ENCODE measurements at places on chromosomes 16 and 17.

DNA sequence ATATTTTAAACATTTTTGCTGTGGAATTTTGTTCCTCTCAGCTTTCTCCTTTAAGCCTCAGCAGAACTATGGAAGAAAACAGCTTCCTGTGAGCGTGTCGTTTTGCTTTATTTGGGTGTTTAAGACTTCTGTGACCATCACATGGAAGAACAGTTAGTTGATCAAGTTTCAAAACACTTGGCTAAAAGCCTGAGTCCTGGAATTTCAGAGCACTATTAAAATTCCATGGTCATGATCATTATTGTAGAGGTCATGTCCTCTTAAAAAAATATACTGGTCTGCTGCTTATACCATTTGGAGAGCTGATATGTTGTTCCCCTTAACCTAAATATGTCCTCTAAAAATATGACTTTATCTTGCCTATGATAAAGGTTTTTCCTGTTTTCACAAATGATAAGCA is 12.6 kb upstream of the CDR2 start:
- no peak for DNase-seq

DNA sequence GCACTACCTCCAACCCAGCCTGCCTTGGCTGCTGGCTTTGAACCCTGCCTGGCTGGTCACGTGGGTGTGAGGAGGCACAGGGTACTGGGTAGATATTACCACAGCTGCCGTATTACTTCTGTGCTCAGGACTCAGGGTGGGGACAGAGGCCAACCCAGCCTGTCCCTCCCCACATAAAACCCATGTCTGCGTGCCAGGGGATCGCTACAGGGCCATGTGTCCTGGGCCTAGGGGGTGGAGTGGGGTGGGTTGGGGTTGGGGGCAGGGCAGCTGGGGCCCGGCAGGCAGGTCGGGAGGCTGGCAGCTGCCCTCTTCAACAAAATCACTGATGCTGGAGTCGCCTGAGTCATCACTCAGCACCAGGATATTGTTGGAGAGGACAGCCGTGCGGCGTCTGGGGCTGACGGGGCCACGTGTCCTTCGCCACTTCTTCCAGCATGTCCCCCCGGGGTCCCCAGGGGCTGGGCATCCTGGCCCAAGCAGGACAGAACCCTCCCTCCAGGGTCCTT is 39.7 kb upstream of the PVALEF start:
- DNase-seq: no peak

DNA sequence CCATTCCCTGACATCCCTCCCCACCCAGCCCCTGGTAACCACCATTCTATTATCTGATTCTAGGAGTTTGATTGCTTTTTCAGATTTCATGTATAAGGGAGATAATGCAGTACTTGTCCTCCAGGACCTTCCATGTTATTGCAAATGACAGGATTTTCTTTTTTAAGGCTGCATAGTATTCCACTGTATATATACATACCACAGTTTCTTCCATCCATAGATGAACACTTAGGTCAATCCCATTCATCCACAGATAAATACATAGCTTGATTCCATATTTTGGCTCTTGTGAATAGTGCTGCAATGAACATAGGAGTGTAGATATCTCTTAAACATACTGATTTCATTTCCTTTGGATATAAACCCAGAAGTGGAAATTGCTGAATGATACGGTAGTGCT is 183.3 kb downstream of the CEP112 start:
- DNase-seq: no peak

DNA sequence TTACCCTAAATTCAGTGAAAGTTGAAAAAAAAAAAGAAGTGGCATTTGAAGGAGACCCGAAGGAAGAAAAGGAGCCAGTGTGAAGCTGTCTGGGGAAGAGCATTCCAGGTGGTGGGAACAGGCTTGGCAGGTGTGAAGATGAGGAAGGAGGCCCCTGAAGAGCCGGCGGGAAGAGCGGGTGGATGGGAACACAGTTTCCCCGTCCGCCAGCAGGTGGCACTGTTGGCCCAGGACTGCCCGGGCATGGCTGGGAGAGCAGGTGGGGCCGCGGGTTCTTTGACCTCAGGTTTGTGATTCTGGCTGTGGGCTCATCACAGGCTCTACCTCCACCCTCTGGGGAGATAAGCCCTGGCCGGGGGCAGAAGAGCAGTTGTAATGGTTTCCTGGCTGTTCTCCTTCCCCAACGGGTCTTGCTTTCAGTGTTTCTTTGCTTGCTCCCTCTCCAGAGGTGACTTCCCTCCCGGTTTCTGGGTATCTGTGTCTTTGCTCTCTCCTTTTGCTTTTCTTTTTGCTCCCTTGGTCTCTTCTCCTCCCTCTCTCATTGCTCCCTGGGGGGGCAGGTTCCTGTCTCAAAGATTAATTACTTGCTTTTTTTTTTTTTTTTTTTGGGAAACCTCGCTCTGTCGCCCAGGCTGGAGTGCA is 32.3 kb downstream of the RAP1GAP2 start:
- DNase-seq: no peak
